Stimulated activated CD4-positive, alpha-beta T cell treated with anti-CD3 and anti-CD28 coated beads, Interleukin-1b, Interleukin-23, amount 100 ng/mL, for 1 hour (primary cell): ENCODE measurements at places on chromosomes 5 and 9.

DNA sequence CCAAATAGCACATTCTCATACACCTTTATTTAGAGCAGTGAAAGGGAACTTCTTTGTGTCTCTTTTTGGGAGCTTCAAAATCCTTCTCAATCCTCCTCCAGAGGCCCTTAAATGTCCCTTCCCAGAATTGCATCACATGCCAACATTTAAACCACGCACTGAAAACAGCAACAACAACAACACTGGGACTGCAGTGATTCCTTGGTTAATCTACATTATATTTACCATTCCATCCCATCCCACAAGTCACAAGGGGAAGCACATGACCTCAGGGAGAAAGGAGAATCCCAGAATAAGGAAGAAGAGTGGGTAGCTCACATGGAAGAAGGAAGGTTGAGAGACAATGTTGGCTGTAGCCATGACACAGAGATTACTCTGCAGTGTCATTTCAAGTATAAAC is 41.1 kb downstream of the ELOVL7 start:
- no peak for DNase-seq

GRCh38 chr5:96066386-96066719 is 104.7 kb upstream of the ELL2 start:
- no peak for DNase-seq

GRCh38 chr9:34459356-34459755 is 751 bp downstream of the DNAI1 start:
- DNase-seq, result no peak

- no peak for DNase-seq
Measured at GRCh38 chr9:122354536-122355199, 16.2 kb upstream of the PTGS1 start.

- no peak for DNase-seq
Measured at GRCh38 chr5:73718762-73719161, 92.8 kb downstream of the ARHGEF28 start.

DNA sequence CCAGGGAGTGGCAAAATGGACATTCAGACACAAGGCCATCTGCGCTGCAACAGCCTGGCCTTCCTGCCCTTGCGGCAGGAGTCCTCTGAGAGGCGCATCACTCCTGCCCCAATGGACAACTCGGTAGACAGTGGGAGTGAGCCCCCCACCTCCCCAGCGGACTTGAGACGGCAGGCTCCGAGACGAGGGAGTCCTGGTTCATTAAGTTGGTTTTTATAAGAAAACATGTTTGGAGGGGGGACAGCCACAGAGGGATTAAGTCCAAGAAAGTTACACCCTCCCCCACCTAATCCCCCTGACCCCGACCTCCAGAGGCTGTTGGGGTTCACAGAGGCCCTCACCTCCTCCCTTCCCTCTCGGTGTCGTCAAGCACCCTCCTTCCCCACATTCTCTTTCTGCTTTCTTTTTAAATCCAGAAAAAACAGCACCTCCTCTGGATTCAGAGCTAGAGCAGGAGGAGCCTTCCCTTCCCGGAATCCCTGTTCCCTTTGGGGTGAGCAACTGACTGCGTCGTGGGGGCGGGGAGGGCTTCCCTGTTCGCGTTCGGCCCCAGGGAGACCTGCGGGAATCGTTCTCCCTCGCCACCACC is 1.8 kb upstream of the EGR1 start:
- DNase-seq, result no peak

GRCh38 chr9:69016191-69017096 is 2.5 kb upstream of the PRKACG start:
- DNase-seq, result no peak

- DNase-seq, result no peak
Measured at GRCh38 chr5:4013106-4013898, 417.7 kb downstream of the IRX1 start.

- no peak for DNase-seq
Measured at GRCh38 chr5:172454358-172455086, at the start of gene SH3PXD2B. SH3PXD2B (minus strand) TSS chr5:172454525; CDS start chr5:172454352, 173 bp downstream.

- no peak for DNase-seq
Measured at GRCh38 chr5:136642976-136643375, 277.6 kb upstream of the TRPC7 start.
